ENCODE measurements at places on chromosomes 13 and 19.

DNA sequence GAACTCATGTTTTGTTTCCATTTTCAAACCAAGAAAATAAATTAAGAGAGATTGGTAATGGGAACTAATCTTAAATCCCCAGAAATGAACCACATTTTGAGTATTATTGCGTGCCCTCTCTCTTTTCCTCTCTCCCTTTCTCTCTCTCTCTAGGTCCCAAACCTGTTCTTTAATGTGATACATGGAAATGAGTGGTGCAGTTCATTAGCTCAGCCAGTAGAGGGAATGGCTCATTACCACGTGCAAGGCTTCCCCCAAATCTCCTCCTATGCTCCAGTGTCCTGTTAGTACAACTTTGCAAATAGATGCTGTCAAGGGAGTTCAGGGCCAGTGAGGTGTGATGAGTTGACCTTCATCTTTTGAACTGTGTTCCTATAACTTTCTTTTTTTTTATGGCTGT lies 178.4 kb downstream of the FGF9 start:
- no peak for DNase-seq
- no peaks in the 10 kb centered on the region for H3K27me3 ChIP-seq
- H3K27ac ChIP-seq: no peak overlapping the region
- H3K4me1 ChIP-seq: no peaks in the 10 kb centered on the region
- H3K4me3 ChIP-seq: no peak overlapping the region
- H3K36me3 ChIP-seq: no peaks in the 10 kb centered on the region

- no peak overlapping the region for H3K27ac ChIP-seq
- H3K4me1 ChIP-seq: peaks cover 48% of the 10 kb centered on the region
- DNase-seq: no peak
- no peaks in the 10 kb centered on the region for H3K27me3 ChIP-seq
These were observed 5.6 kb downstream of the RPS9 start for GRCh38 chr19:54206030-54206830.

DNA sequence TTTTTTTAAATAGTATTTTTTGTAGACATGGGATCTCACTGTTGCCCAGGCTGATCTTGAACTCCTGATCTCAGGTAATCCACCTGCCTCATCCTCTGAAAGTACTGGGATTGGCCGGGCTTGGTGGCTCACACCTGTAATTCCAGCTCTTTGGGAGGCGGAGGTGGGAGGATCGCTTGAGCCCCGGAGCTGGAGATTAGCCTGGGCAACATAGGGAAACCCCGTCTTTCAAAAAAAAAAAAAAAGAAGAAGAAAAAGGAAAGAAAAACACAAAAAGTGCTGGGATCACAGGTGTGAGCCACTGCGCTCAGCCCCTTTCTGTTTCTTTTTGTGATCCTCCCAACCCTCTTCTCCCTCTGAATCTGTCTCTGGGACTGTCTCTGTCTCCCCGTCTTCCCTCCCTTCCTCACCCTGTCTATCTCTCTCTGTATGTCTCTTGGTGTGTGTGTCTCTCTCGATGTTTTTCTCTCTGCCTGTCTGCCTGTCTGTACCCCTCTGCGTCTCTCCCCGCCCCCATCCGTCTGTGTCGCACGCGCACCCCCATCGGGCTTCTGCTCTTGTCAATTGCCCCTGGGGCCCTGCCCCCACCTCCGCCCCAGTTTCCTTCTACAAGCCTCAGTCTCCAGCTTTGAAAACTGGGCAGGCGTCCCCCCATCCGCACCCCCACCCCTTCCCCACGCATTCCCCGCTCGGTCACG lies 540 bp upstream of the ZFP36 start:
- H3K27me3 ChIP-seq: no peaks in the 10 kb centered on the region
- peaks cover 55% of the 10 kb centered on the region for H3K4me1 ChIP-seq
- peaks cover 11% of the 10 kb centered on the region for H3K36me3 ChIP-seq
- peak overlapping the region; percentile 76 for H3K4me3 ChIP-seq
- peak; percentile 56 for DNase-seq

- H3K27ac ChIP-seq: no peak overlapping the region
- peaks cover 67% of the 10 kb centered on the region for H3K27me3 ChIP-seq
- no peak for DNase-seq
These were observed 23.6 kb downstream of the CACNG6 start for GRCh38 chr19:54014920-54015560.

DNA sequence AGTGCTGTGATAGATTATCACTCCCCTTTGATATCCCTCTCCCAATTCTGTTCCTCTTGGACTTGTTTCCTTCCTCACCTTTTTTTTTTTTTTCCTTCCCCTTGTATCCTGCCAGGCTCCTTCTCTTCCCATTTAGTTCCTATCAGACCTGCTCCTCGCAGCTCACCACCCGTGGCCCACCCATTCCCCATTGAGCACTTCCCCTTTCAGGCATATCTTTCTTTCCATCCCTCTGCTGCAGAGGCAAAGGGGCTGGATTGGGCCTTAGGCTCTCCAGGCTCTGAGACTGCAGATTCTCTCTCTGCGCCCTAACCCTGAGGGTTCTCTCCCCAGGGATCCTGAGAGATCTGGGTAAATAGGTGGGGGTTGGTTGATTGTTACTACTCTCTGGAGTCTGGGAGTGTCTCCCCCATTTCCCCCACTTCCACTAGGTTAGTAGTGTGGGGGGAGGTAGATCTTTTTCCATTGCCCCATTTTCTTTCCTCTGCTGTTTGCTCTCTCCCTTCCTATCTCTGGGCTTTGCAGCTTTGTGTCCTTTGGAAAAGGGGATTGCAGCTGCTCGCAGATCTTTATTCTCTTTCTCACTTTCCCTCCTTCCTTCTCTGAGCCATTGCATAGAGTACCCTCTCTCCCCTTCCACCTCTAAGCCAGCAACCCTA lies 2.3 kb downstream of the ARHGAP35 start:
- H3K4me3 ChIP-seq: peak overlapping the region; percentile 98
- H3K36me3 ChIP-seq: no peaks in the 10 kb centered on the region
- H3K27me3 ChIP-seq: no peaks in the 10 kb centered on the region
- no peak for DNase-seq
- peaks cover 51% of the 10 kb centered on the region for H3K4me1 ChIP-seq

DNA sequence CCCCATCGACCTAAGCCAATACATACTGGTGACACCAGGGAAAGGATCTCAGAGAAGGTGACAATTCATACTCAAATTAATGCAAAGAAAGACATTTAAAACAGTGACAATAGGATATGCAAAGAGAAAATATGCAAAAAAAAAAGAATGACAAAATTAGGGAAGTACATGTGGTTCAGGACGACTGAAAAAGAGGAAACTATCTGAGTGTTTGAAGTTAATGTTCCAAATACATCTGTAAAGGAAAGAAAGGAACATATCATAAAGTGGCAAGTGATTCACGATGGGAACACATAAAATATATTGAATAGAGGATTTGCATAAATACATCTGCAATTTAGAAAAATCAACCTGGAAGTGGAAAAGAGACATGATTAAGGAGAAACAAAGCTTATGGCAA lies 441.4 kb downstream of the SLITRK5 start:
- H3K4me3 ChIP-seq: no peak overlapping the region
- DNase-seq: no peak
- H3K4me1 ChIP-seq: no peaks in the 10 kb centered on the region
- H3K27ac ChIP-seq: no peak overlapping the region
- H3K36me3 ChIP-seq: no peaks in the 10 kb centered on the region

DNA sequence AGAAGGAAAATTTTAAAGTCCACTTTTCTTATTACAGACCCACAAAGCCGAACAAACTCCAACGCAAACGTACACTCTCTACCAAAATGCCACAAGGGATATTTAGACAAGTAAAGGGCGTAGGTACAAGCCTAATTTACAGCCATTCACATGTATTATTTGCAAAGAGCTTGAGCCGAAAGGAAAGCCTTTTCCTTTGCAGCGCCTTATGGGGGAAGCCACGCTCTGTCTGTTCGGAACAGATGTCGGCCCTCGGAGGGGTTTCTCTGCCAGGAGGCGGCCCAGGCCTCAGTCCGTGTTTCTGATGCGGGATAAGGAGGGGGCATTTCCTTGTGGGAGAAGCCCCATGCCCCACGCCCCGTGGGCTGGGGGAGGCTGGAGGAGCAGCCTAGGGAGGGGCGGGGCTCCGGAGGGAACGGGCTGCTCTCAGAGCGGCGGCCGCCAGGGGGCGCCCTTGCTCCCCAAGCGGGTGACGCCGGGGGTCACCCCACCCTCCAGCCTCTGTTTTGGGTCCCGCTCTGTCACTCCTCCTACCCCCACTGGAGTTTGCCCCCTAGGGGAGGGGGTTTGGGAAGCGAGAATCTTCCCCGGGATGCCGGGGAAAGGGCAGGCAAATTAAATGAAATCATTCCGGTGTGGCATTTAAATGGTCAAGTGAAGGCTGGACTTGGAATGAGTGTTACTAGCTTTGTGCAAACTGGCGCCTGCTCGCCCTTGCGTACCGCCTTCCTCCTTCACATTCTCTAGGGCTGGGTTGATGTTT lies 2.9 kb downstream of the HTR2A start:
- no peaks in the 10 kb centered on the region for H3K4me1 ChIP-seq
- peak overlapping the region; percentile 28 for H3K4me3 ChIP-seq
- peak overlapping the region; percentile 79 for H3K27ac ChIP-seq

DNA sequence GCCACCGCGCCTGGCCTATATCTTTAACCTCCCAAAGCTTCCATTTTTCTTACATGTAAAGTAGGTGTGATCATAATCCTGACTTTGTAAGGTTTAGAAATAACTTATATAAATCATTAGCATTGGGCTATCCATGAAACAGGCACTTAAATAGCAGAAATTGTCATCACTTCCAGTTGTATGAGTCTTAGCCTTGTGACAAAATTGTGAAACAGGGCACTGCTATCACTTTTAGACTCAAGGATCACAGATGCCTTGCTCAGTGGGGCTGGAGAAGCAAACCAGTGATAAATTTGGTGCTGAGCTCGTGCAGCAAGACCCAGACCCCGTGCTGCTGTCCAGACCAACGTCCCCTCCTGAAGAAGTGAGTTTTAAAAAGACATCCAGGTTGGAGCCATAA lies 209.7 kb downstream of the KATNAL1 start:
- no peak overlapping the region for H3K4me3 ChIP-seq
- no peaks in the 10 kb centered on the region for H3K4me1 ChIP-seq
- no peaks in the 10 kb centered on the region for H3K36me3 ChIP-seq

DNA sequence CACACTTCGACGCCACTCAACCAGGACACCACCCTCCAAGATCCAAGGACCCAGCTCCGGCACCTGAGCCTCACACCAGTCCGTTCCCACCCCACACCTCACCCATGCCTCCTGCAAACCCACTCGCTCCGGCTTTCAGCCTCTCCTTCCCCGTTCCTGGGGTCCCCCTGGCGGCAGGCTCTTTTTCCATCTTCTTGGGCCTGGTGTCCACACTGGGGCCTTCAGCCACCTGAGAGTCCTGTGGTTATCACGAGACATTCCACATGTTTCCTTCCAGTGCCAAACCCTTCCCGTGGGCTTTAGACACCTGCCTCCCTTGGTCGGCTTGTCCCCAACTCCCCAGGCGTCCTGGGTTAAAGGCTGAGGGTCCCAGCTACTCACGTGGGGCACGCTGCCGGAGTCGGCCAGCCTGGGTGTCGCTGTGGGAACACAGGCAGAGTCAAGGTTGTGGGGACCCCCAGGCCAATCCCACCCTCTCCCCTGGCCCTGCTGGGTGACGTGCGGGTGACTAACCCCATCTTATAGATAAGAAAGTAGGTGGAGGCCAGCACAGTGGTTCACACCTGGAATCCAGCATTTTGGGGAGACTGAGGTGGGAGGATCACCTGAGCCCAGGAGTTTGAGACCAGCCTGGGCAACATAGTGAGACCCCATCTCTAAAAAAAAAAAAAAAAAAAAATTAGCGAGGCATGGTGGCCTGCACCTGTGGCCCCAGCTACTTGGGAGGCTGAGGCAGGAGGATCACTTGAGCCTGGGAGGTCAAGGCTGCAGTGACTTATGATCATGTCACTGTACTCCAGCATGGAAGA lies 1.9 kb downstream of the JSRP1 start:
- peaks cover 33% of the 10 kb centered on the region for H3K27me3 ChIP-seq
- no peaks in the 10 kb centered on the region for H3K36me3 ChIP-seq
- H3K4me1 ChIP-seq: peaks cover 38% of the 10 kb centered on the region
- no peak overlapping the region for H3K4me3 ChIP-seq
- no peak for DNase-seq
- H3K27ac ChIP-seq: no peak overlapping the region

DNA sequence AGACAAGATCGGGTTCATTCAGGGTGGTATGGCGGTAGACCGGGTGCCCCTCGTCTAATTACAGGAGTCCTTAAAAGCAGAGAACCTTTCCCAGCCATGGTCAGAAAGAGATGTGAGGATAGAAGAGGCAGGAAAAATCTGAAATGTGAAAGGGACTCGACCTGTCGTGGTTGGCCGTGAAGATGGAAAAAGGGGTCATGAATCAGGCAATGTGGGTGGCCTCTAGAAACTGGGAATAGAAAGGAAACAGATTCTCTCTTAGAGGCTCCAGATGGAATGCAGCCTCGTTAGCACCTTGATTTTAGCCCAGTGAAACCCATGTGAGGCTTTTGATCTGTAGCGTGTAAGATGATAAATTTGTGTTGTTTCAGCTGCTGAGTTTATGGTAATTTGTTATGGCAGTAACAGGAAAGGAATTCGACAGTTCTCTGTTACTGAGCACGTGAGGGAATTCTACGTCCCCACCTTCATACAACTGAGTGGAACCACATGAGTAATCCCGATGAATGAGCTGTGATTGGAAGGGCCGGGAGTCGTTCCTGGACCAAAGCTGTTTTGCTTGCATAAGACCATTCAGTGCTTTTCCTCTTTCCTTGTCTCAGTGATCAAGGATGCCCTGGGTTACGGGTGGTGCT lies 11.0 kb upstream of the CA11 start:
- H3K4me3 ChIP-seq: no peak overlapping the region
- H3K27me3 ChIP-seq: no peaks in the 10 kb centered on the region
- H3K27ac ChIP-seq: no peak overlapping the region
- no peak for DNase-seq

DNA sequence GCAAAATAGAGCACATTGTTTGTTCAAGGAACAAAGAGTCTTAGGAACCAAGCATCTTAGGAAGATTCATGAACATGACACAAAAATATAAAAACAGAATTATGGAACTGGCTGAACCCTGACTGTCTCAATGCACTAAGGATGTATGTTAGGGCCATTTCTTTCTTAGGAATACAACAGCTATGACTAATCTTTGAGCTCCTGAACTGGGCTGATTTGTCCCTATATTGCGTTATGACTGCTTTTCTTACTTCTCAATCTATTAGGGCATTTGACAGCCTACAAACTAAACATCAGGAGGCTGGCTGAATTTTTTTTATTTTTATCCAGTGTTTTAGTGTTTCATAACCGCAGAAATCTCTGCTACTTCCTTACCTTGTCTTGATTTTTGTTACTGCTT lies 211.2 kb downstream of the OXGR1 start:
- no peak overlapping the region for H3K4me3 ChIP-seq
- no peaks in the 10 kb centered on the region for H3K36me3 ChIP-seq
- DNase-seq: no peak
- H3K4me1 ChIP-seq: peaks cover 8% of the 10 kb centered on the region
